Stimulated activated CD4-positive, alpha-beta T cell treated with anti-CD3 and anti-CD28 coated beads, Interleukin-12 subunit alpha, Interleukin-12 subunit beta, amount 100 ng/mL, for 24 hours (primary cell): ENCODE measurements at places on chromosomes 5 and 9.

GRCh38 chr9:105890046-105890822 lies 195.9 kb downstream of the TMEM38B start:
- DNase-seq, result no peak

DNA sequence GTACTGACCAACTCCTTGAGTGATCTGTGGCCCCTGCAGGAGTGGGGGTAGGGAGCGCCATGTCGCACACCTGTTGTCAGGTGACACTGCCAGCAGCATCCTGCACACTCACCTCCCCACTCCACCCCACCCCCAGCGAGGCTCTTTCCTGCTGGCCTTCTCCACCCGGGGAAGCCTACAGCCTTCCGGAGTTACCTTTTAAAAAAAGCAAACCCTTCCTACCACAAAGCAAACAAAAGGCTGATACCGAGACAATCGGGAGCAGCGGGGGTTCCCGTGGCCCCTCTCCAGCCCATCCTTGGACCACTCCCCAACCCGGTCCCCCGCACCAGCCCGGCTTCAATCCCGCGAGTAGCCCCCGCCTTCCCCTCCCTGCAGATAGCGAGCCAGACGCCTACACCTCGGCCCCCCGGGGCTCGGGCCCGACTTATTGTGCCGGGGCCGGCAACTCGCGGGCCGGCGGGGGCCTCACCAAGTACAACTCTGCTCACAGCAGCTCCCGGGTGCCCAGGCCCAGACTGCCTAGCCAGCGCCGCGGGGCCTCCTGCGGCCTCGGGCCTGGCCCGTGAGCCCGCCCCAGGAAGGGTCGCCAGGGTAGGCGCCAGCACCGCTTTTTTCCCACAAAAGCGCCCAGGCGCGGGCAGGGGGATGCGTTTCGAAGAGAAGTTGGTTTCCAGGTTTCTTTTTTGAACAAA lies 724 bp downstream of the MACROH2A1 start:
- peak; percentile 43 for DNase-seq

DNA sequence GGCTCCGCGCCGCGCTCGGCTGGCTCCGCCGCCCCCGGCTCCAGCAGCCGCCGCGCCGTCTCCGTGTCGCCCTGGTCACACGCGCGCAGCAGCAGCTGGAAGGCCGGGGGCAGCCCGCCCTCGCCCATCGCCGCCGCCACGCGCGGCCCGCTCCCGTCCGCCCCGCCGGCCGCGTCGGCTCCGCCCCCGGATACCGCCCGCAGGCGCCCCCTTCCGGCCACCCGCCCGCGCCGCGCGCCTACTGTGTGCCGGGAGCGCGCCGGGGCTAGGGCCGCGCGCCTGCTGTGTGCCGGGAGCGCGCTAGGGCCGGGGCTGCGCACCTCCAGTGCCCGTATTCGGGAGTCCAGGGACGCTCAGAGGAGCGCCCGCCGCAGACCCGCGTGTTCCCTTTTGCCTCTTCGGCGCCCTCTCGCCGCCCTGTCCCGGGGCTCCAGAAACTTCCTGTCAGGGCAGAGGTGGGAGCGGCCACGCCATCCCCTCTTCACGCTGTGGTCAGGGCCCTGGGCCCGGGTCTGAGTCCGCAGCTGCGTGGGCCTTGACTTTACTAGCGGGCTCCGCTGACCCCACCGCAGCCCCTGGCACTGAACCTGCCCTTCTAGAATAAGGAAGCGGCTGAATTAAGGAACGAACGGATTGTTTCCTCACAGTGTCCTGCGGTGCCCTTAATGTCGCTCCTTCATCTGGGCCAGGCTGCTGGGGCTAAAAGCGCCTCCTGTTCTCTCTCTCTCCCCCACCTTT lies at the start of gene ANKS6:
Gene ANKS6 (minus strand): TSS at position 192 of the 738 bp plus-strand sequence. CDS start 64 bp downstream, at position 128.
- DNase-seq, result peak; percentile 65

- no peak for DNase-seq
Measured at GRCh38 chr5:95817430-95817829, 5.1 kb downstream of the GLRX start.

DNA sequence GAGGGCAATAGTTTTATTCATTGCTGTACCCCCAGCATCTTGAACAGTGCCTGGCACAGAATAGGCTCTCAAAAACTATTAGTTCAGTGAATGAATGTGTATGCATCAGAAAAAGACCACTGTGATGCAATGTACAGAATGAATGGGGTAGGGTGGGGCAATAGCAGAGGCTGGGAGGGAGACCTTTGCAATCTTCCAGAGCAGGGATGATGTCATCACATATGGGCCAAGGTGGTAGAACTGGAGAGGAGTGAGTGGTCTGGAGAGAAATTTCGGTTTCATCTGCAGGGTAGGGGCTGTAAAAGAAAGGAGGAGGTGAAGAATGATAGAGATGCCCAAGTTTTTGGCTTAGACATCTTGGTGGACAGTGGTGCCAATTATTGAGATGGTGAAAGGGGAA lies 23.4 kb upstream of the ARAP3 start:
- DNase-seq, result no peak

DNA sequence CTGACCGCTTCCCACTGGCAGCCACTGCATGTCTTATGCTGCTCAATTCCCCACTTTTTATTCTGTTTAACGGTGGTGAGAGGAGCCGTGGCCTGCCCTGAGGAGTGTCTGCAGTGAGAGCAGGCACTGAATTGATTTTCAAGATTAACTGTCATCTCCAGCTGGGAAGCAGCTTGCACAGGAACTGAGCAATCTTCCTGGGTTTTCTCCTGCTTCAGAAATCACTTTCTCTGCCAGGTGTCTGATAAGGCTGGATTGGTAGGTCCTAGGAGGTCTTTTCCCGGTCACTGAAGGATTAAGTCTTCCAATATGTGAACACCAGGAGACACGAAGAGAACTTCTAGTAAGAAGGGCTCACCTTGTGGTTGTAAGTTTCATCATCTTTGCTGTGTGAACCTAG lies 181.1 kb upstream of the RAD23B start:
- no peak for DNase-seq

- DNase-seq, result no peak
Measured at GRCh38 chr9:137171149-137171900, 531 bp downstream of the TMEM210 start.

DNA sequence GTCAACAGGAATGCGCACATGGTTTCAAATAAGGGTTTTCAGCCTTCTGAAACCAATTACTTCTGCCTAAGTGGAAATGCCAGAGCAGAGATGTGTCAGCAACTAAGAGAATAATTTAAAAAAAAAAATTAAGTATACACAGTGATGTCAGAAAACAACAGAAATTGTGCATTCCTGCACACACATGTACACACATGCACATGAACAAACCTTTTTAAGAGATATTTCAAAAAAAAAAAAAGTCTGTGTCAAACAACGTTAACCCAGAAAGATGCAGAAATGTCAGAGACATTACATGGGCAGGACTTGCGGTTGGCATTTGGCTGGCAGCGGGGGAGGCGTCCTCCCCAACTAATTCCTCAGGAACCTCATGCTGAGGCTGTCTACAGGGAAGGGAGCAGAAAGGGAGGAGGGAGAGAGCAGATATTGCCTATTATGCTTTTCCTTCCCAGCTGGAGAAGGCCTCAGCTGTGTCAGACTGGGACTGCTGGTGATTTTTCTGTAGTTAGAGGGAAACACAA lies 536.9 kb upstream of the WWC1 start:
- DNase-seq, result no peak

GRCh38 chr9:134684375-134684723 lies 42.7 kb downstream of the COL5A1 start:
- no peak for DNase-seq

DNA sequence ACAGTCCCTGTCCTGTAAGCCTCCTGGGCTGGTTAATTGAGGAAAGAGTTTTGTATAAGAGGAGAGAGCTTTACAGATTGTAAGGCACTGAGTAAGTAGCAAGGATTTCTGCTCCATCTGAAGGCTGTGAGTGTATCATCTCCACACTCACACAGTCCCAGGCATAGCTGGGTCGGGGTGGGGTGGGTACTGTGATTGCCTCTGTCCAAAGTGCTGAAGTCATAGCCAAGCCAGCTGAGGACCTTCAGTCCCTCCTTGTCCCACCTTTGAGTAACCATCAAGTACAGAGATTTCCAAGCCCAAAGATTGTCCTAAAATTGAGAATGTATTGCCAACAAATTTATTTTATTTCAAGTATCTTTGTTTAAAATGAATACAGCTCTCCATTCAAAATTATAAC lies 5.5 kb upstream of the DNAJB5 start:
- DNase-seq, result no peak

- DNase-seq, result no peak
Measured at GRCh38 chr9:133731876-133732638, 6.1 kb downstream of the SARDH start.

DNA sequence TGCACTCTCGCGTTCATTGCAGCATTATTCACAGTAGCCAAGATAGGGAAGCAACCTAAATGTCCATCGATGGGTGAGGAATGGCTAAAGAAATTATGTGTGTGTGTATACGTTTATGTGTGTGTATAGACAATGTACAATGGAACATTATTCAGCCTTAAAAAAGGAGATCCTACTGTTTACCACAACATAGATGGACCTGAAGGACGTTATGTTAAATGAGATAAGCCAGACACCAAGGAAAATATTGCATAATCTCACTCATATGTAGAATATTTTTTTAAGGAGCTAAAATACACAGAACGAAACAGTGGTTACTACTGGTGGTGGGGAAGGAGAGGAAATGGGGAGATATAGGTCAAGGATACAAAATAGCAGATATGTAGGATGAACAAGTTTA lies 2.4 kb downstream of the KIF2A start:
- DNase-seq, result no peak

GRCh38 chr5:57889558-57889957 lies 406.9 kb upstream of the ACTBL2 start:
- no peak for DNase-seq

DNA sequence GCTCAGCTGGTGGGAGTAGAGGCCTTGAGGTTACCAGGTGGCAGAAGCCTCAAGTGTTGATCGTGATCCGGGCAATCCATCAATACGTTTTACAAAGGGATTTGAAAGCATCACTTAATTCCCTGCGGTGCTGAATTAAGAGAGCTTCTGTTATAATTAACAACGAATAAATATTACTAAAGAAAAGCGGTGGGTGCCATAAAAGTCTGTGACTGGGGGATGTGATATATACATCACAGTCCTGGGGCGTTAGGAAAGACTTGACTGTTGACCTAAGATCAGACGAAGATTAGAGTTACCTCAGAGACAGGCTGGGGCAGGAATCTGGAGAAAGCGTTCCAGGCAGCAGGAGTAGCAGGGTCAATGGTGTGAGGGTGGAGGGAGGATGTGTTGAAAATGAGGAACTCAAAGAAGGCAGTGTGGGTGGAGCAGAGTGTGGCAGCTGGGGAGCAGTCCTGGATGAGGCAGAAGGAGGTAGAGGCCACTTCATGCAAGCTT lies 6.7 kb upstream of the C5orf63 start:
- no peak for DNase-seq

DNA sequence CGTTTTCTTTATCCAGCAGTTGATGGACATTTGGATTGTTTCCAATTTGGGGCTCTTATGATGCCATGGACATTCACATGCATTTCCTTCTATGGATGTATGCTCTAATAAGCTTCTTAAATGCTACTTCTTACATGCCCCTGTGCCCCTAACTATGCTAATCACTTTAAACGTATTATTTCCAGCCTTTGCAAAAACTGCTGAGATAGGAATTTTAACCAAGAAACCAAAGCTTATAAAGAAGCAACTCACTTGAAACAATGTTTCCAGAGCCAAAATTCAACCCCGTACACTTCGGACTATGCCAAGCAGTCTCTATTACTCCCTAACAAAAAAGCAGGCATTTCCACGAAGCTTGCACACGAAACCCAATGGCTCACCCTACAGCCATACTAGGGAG lies 545.6 kb upstream of the WWC1 start:
- no peak for DNase-seq

DNA sequence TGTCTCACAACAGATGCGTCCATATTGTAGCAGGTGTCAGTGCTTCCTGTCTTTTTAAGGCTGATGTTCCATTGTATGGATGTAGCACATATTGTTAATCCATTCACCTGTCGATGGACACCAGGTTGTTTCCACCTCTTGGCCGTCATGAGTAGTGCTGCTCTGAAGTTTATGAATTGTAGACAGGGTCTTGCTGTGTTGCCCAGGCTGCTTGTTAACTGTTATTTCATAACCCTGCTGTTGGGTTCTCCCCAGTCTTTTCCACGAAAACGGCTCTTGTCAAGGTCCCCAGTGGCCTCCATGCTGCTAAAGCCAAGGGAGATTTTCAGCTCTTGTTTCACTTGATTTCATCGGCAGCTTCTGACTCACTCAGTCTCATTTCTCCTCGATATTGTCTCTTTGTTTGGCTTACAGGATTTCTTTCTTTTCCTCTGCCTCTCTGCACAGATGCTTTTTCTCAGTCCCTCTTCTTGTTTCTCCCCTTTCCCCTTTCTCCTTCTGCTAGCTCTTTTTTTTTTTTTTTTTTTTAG lies 12.1 kb upstream of the PSD2 start:
- no peak for DNase-seq

DNA sequence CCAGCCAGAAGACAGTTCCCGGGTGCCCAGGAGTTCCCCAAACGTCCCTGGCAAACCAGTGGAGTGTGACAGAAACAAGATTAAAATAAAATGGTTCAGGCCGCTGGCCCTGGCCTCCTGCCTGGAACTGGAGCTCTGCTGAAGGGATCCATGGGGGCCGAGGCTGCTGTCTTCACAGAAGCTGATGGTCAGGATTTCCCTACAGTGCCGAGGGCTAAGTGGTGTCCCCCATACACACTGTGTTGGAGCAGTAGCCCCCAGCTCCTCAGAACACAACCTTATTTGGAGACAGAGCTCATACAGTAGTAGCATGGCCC lies 55.9 kb downstream of the MRPL36 start:
- no peak for DNase-seq

DNA sequence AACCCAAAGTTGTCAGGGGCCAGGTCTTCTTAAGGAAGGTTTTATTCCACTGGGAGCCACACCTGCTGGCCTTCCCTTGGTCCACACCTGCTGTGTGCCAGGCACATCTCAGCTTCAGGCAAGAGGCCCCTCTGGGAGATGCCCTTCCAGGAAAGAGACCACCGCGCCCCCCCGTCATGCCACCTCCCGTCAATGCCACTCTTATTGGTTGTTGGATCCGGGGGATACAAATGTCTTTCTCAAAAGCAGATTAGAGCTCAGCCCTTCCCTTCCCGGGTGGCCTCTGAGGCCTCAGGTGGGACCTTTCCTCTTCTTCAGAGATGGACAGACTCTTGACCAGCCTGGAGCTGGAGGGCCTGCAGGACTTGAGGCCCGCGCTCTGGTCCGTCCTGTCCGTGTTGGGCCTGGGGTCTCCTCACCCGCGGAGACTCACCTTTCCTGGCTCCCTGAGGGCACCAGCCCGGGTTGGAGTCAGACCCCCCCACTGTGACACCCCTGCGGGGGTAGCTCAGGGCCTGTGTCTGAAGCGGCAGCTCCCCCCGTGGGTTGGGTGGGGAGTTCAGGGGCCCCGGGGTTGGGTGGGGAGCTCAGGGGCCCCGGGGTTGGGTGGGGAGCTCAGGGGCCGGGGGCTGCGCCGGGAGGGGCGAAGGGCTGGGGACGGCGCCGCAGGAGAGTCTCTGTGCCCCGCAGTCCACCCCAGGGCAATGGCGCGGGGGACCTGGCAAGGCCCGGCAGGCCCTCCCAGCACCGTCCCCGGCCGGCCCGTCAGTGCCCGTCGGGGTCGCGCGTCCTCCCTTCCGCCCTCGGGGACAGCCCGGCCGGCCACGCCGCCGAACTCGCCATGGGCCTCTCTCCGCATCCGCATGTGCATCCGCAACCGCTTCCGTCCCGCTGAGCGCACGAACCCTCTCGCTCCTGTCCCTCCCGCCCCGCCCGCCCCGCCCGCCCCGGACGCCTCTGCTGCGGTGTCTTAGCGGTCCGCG lies 3.7 kb upstream of the SLC9A3 start:
- DNase-seq, result peak; percentile 17

- no peak for DNase-seq
Measured at GRCh38 chr9:38641985-38642864, 21.8 kb upstream of the ANKRD18A start.

- DNase-seq, result no peak
Measured at GRCh38 chr9:8890695-8891094, 1091.1 kb upstream of the DMAC1 start.

GRCh38 chr5:76643371-76643770 lies 20.2 kb upstream of the F2RL2 start:
- DNase-seq, result no peak
